Metanephros (tissue), 2 donors: ENCODE measurements at places on chromosomes 2 and 18. TPM values are rescaled to one million over a fixed set of nuclear protein-coding genes. Genes with fewer than 3 reads are reported as not detected.

The CCDC195 gene
- total RNA-seq, result not detected

The HOXD12 gene
- total RNA-seq, result 0.23 TPM

The ERICH2 gene
- total RNA-seq, result not detected

The CCDC150 gene
- total RNA-seq, result 7.1 TPM

The SEH1L gene
- 33.4 TPM for total RNA-seq

The VAMP8 gene
- total RNA-seq, result 37.7 TPM
